ENCODE measurements at places on chromosomes 5 and 9. TPM values are rescaled to one million over a fixed set of nuclear protein-coding genes. Genes with fewer than 3 reads are reported as not detected.

DNA sequence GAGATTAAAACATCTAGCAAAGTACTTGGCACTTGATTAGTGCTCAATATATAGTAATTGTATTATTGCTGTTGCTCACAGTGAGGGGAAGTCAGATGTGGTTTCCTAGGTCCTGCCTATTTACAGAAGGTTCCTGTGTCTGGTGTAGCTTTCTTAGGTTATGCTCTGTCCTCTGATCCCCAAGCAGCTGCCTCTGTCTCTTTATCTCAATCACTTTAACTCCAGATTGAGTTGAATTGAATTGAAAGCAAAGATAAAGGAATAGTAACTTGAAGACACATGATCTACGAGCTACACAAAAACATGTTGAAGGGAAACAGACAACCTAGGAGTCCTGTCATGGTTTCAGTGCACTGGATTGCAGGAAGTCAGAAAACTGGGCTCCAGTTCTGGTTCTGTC is 113.9 kb upstream of the ADAMTSL1 start:
- no peak for DNase-seq

DNA sequence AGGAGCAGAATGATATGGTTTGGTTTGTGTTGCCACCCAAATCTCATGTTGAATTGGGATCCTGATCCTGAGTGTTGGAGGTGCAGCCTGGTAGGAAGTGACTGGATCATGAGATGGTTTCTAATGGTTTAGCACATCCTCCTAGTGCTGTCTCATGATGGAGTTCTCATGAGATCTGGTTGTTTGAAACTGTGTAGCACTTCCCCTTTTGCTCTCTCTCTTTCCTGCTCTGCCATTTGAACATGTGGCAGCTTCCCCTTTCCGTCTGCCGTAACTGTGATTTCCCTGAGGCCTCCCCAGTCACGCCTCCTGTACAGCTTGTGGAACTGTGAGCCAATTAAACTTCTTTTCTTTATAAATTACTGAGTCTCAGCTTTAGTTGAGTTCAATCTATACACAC is 756.8 kb upstream of the CDH6 start:
- no peak for DNase-seq

The LECT2 gene
- not detected for total RNA-seq

The LRRC14B gene
- not detected for total RNA-seq

The PDE8B gene
- total RNA-seq = 3.6 TPM

The RIOK2 gene
- total RNA-seq = 19.2 TPM
